Stimulated activated CD4-positive, alpha-beta T cell treated with anti-CD3 and anti-CD28 coated beads, Interleukin-15, amount 100 ng/mL, for 48 hours (primary cell): ENCODE measurements at places on chromosomes 4 and X.

- no peak for DNase-seq
These were observed 66.6 kb upstream of the ARHGAP24 start for GRCh38 chr4:85408301-85408700.

GRCh38 chrX:77167993-77168392 is 279.2 kb upstream of the FGF16 start:
- DNase-seq = no peak

DNA sequence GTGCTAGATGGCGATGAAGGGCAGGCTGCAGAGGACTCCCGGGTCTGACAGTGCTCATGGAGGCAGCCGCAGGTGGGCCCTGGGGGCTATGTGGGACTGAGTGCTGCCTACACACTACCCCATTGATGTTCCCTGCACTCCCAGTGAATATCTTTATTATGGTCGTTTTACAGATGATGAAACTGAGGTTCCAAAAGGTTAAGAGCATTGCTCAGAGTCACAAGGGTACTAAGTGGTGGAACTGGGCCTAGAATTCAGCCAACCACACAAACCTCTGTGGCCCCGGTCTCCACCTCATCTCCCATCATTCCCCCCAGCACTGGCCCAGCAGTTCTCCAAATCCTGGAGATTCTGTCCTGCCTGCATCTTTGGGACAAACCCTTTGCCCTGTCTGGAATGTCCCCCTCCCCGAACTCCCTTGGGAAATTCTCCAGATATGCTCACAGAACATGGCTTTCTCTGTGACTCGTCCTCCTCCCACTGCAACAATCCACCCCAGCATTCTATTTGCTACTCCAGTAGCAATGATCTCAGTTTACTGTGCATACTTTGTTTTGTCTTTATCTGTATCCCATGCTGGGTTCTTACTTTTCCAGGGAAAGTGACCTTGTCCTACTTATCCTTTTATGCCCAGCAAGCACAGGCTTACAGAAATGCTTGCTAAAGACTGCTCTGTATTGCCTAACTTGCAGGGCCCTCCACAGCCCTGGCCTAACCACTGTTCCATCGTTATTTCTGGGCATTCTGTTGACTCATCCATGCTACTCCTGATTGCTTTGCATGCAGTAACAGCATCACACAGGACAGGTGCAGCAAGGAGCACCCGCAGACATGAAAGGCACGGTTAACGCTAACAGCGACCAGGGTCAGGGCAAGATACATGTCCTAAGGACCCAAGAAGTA is 14.0 kb downstream of the PNMA6F start:
- no peak for DNase-seq

- DNase-seq = no peak
These were observed 112.8 kb upstream of the HPF1 start for GRCh38 chr4:169870507-169870906.

- DNase-seq = no peak
These were observed 103.6 kb downstream of the EMCN start for GRCh38 chr4:100414016-100414790.

DNA sequence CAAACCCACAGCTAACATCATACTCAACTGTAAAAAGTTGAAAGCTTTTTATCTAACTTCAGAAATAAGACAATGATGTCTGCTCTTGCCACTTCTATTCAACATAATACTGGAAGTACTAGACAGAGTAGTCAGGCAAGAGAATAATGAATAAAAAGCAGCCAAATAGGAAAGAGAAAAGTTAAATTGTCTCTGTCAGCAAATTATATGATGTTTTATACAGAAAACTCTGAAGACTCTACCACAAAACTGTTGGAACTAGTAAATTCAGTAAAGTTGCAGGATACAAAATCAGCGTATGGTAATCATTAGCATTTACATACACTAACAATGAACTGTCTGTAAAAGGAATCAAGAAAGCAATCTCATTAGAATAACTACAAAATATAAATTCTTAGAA is 752.9 kb upstream of the CT83 start:
- DNase-seq = no peak

DNA sequence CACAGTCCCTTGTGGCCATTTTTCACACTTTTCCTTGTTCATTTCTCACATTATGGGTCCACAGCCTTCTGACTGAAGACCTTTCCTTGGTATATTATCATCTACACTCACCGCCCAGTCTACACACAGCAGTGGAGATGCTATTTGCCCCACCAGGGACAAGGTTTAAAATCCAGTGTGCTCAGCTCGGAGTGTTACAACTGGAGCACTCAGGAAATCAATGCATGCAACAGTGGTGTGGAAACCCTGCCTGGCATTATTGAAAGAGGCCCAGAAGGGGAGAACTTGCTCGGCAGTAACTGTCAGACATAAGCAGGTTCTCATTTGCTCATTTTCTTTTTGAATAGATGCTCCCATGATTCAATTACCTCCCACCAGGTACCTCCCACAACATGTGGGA is 340.9 kb downstream of the DHRSX start:
- no peak for DNase-seq

- DNase-seq = no peak
These were observed 2.0 kb downstream of the GTPBP6 start for GRCh38 chrX:316351-317325.

- DNase-seq = no peak
These were observed 9.2 kb downstream of the DTHD1 start for GRCh38 chr4:36290641-36291040.

DNA sequence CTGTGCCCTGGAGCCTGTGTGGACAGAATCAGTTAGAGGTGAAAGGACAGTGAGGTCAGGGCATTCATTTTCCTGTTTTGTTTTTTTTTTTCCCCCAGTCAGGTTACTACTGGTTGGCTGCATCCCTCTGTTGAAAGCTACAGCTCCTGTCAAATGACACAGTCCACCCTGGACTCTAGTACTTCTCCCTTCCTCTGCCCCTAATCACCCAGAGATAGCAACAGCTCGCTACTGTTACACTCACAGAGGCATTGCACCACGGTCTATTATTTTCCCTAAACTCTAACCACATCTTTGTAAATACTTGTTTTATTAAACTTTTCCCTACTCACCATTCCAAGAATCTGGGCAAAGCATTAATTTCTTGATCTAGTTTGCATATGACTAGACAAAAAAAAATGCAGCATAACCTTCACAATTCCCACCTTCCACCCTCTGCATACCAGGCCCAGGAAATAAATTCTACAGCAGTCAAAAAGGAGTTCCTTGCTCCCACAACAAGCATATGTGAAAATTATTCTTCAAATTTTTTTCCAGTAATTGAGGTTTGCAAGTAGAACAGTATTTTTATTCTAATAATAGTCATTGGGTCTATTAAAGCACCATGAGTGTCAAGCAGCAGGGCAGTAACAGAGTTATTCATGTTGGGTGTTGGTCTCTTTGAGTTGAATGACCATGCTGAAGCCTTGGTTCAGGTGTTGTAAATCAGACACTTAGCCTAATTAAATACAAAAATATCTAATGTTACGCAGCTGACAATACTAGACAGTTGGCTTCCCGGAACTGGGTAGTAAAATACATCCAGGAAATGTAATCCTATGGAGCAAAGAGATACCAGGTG is 329.2 kb downstream of the INPP4B start:
- DNase-seq = no peak

GRCh38 chr4:4619821-4620220 is 78.0 kb upstream of the STX18 start:
- DNase-seq = no peak

GRCh38 chr4:140126261-140126660 is 27.7 kb downstream of the MAML3 start:
- DNase-seq = no peak

GRCh38 chrX:13571136-13571535 is 1.7 kb downstream of the EGFL6 start:
- DNase-seq = no peak

DNA sequence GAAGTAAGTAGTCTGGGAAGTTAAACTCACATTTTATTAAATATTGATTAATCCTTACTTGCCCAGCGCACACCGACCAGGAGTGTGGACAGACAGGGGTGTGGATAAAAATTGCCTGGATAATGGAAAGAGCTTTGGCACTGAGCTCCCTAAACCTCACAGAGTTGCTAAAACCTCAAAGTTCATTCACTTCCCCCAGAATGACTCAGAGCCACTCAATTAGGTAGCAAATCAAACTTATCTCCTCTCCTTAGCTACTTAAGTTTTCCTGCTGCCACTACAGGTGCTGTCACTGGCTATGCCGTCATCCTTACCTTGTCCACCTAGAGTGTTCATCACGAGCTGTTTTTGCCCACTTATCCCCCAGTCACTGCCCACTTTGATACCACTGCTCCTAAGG is 27.0 kb upstream of the MID1IP1 start:
- DNase-seq = no peak

DNA sequence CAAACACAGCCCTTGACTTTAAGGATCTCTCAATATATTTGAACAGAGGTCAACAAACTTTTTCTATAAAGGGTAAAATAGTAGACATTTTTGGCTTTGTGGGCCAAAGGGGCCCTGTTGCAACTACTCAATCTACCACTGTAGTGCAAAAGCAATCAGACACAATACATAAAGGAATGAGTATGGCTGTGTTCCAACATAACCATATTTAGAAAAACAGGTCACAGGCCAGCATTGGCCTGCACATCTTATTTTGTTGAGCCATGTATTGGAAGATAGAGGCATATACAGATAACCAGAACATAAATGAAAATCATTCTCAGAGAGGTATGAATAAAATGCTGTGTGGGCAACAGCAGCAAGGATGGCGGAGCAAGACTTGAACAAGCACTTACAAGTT is 49.8 kb downstream of the MID1 start:
- no peak for DNase-seq

DNA sequence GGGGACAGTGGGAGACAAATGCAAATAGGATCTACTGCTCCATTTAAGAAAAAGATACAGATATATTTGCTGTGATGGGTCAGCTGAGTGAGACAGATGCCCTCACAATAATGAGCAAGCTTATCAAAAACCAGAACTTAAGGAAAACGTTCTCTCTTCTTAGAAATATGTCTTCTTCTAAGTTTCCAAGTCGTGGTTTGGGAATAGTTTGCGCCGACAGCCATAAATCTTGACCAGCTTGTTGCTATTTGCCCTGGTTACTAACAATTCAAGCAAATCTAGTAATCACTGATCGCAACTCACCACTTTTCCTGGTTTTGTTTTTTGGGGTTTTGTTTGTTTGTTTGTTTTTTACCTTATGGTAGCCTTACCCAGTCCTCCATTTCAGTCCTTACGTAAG is 67.6 kb upstream of the GUCY1A1 start:
- DNase-seq = no peak

DNA sequence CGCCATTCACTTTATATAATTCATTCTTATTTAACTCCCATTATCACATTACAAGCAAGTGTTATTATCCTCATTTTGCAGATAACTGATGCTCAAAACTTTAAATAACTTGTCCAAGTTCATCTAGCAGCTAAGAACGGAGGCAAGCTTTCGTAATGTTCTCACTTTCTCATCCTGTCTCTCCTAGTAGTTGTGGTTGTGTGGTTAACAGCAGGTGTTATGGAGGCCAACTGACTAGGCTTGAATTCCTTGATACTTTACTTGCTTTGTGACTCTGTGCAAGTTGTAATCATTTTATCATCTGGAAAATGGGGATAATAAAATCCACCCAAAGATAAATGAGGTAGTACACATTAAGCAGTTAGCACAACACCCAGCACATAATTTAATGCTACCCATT is 109.9 kb upstream of the PTPN13 start:
- DNase-seq = no peak

DNA sequence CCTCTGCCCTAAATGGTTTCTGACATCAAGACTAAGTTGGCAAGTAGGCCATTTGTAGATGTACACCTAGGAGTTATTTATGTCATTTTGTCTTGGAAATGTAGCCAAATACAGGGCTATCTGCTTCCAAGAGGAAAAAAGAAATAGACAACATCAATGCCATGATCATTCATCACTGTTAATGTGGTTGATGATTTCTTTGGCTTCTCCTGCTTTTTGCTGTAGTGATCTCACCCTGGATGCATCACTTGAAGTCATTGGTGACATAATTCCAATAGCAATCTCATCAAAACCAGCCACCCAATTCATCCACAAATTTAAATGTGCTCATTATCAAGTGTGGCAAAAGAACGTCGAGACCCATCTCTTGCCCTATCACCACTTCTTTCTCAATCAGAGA is 222.6 kb upstream of the PPARGC1A start:
- DNase-seq = no peak

DNA sequence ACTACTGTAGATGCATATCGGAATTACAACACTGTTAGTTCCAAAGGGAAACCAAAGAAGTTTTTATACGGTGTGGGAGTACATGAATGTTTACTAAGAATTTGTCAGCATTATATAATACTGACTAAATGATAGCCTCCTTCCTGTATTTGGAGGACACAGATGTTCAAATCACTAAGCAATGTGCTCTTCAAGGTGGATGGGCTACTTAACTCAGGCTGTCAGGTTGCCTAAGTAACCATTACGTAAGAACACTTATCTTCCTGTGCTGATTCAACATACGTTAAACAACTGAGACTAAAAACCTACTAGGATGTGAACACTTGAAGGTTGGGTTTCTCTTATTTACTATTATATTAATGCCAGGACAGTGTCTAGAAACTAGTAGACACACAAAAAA is 81.9 kb upstream of the HPGD start:
- no peak for DNase-seq

DNA sequence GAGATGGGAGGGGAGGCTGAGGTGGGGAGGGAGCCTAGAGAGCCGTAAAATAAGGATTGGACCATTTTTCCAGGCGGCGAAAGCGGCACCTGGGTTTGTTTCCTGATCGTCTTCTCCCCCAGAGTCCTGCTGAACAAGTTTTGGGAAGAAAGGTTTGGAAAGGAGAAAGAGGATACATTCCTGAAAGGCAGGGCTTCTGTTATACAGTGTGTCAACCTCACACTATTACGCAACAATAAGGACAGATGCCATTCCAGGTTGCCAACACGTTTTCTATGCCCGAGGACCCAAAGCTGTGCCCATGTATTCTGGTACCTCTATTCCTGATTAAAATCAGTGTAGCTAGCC is 658 bp downstream of the SCOC start:
- DNase-seq = no peak

DNA sequence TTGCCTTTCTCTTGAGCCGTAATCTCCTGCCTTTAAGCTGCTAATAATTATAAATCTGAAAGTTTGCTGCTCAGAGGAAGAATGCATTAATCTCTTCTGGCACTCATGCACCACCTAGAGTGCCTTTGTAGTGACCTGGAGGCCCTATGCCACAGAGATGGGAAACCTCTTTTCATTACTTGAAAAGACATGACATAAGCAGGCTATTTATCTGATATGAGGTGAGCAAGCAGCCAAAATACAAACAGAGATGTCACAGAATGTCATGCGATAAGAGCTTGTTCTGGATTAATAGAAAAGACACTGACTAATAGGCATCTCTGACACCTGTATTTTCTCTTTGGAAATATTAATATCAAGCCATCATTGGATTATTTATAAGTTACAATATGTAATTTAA is 42.3 kb downstream of the GABRB1 start:
- DNase-seq = no peak

DNA sequence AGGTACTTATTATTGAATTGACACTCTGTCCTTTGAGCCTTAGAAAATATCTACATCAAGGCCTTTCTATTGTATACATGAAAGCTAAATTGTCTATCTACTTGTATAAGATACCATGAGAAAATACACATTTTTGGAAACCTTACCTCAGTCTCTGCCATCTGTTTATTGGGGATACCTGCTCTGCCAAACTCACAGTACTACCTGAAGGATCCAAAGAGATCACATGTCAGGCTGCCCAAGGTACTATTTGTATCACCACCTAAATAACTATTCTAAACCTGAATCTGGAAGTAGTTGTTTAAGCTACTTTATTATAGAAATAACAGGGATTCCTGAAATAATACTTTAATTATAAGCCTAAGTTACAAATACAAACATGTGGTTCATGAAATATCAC is 126.2 kb downstream of the PALLD start:
- no peak for DNase-seq
